ENCODE measurements at places on chromosomes 7 and 10. TPM values are rescaled to one million over a fixed set of nuclear protein-coding genes. Genes with fewer than 3 reads are reported as not detected.

- no peak for DNase-seq
Observed at GRCh38 chr10:71088054-71088453, 124.3 kb upstream of the UNC5B start.

The ZNF727 gene
- 0.24 TPM for total RNA-seq

GRCh38 chr10:95741807-95742467 is 14.0 kb upstream of the ENTPD1 start:
- DNase-seq: no peak

DNA sequence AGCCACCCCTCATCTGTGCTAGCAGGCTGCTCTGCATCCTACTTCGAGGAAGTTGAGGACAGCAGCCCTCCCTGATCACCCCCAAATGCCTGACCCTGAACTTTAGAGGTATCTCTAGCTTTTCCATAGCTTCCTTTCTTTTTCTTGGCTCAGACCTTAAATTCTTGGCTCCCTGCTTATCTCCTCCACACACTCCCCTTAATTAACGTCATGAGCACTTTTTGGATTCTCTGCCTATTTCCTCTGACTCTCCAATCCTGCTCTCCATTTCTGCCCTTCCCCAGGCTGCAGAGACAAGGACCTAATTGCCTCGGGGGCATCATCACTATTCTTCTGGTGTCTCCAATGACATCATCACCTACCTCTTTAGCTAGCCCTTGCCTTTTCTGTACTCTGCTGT is 40.8 kb upstream of the SEC61G start:
- no peak for DNase-seq

DNA sequence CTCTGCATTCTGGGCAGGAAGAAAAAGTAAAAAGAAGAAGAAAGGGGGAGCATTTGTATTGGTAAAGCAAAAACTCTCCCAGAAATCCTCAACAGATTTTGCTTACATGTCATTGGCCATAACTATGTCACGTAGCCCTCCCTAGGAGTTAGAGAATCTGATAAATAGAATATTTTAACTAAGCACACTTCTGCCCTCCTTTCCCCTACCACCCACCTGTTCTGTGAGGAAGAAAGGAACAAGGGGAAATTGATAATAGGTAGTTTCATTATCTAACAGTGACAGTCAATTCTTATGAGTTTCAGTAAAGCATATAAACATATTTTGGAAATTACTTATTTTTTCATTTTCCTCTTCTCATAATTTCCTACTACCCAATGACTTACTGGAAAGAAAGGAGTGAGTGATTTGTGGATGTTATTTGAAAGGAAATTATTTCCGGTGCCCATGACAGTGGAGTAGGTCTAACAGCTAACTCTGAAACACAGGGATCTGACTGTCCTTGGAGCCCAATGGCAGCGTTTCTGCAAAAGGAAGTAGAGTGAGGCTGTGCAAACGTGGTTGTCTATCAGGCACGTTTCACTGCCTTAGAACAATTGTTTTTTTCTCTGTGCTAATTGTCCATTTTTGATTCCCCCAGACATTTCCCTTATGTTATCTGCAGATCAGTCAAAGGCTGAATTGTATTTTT is 128.6 kb upstream of the MDFIC start:
- DNase-seq: no peak

- DNase-seq: no peak
Observed at GRCh38 chr10:23870651-23871610, 338.0 kb upstream of the KIAA1217 start.

DNA sequence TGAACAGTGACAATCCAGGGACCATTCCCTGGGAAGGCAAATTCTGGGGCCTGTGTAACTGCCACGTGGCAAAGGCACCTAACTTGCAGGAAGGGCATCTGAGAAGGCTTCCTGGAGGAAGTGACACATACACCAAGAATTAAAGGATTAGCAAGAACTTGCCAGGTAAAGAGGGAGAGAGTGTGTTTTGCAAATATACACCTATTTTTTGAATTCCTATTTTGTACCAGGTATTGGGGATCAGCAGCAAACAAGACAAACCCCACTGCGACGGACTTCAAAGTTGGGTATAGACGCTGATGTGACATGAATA is 206.5 kb upstream of the ZMIZ1 start:
- DNase-seq: no peak

The PTPRZ1 gene
- total RNA-seq: 0.47 TPM

The RAPGEF5 gene
- 30.5 TPM for total RNA-seq

The UTF1 gene
- not detected for total RNA-seq

The COL13A1 gene
- 0.19 TPM for total RNA-seq

The SUMF2 gene
- total RNA-seq: 91.7 TPM

DNA sequence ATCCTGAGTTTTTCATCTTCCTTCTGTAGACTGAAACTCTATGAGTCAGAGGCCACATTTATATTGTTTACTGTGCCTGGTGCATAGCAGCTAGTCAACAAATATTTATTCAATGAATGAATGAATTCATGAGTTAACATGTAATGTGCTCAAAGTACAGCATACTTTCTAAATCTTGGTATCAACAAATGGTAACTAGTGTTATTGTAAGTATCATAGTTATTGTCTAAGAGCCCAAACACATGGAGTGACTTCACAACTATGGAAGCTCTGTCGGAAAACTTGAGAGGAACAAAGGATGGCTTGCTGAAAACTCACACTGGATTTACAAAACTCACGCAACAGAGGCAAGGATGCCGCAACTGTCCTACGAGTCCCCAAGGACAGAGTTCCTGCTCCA is 35.9 kb downstream of the DENND2A start:
- DNase-seq: no peak

- no peak for DNase-seq
Observed at GRCh38 chr10:74223755-74224529, 72.9 kb downstream of the ADK start.

DNA sequence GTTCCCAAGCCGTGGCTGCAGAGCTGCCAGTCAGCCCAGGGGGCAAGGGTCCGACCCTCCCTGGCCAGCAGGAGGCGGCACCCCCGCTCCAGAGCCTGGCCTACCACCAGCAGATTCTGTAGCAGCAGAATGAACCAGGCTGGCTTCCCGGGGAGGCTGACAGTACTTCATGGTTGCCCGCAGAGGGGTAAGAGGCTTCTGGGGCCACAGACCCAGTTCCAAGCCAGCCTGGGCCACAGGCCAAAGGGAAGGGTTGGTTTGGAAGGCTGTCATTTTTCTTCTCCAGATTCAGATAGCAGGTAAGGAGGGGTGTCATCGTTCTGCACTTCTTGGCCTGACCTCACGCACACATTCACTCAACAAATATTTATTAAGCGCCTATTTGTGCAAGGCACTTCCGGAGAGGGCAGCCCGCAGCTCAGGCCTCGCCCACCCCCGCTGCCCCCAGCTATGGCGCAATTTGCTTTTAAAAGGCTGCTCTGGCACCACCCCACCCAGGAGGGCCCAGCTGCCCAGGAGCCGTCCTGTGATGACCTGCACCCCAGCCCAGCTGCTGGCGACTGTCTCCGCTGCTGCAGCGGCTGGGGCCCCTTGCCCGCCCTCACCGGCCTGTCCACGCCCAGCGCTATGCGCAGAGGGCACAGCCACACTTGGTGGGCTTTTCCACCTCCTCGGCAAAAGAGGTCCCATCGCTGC is 168.5 kb downstream of the LCOR start:
- DNase-seq: no peak

The FKBP9 gene
- total RNA-seq: 12.8 TPM

The NME8 gene
- total RNA-seq: 1.0 TPM

DNA sequence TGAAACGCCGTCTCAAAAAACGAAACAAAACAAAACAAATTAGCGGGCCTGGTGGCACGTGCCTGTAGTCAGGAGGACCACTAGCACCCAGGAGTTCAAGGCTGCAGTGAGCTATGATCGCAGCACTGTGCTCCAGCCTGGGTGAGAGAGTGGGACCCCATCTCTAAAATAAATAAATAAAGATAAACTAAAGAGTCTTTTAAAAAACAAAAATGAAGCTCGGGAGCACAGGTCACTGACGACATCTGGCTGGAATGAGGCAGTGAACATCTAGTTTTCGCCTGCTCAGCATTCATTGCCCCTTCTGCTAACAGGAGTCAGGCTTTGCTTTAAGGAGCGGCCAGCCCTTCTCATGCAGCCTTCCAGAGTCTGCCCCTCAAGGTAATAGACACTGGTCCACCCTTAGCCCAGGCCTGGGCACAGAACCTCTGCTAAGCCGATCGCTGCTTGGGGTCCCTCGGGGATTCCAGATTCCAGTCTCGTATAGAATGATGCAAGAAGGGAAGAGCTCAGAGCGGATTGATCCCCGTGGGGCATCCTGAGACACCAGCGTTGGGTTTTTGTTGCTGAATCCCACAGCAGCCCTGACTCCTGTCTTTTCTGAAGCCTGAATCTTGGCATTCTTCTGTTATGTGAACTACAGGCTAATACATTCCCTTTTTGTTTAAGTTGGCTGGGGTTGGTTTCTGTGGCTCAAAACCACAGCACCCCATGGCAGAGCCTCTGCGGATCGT is 14.2 kb upstream of the FOXK1 start:
- no peak for DNase-seq
